Thyroid gland (tissue), 4 donors: ENCODE measurements at places on chromosomes 4 and X.

DNA sequence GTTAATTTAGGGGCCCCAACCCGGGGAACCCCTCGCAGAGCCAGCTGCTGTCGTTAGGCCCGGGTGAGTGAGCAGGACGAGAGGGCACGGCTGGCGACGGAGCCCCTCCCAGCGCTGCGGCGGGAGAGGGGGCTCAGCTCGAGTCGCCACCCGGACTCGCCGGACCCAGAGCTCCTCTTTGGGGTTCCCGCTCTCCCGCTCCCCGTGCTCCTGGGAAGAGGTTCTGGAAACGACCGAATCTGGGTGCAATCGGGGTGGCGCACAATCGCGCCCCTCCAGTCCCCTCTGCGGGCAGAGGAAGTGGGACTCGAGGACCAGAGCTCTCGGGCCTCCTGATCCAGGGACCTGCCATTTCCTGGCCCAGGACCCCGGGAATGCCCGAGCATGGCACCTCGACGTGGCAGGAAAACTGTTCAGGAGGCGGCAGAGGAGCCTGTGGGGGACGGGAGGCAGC lies 37.3 kb upstream of the ARAF start:
- DNase-seq = no peak

GRCh38 chr4:58048491-58048890 lies 938.3 kb upstream of the IGFBP7 start:
- no peak for DNase-seq

- no peak for DNase-seq
These were observed 298.9 kb upstream of the PUDP start for GRCh38 chrX:7446815-7447214.

GRCh38 chrX:50456712-50457484 lies 13.7 kb downstream of the DGKK start:
- DNase-seq = no peak

DNA sequence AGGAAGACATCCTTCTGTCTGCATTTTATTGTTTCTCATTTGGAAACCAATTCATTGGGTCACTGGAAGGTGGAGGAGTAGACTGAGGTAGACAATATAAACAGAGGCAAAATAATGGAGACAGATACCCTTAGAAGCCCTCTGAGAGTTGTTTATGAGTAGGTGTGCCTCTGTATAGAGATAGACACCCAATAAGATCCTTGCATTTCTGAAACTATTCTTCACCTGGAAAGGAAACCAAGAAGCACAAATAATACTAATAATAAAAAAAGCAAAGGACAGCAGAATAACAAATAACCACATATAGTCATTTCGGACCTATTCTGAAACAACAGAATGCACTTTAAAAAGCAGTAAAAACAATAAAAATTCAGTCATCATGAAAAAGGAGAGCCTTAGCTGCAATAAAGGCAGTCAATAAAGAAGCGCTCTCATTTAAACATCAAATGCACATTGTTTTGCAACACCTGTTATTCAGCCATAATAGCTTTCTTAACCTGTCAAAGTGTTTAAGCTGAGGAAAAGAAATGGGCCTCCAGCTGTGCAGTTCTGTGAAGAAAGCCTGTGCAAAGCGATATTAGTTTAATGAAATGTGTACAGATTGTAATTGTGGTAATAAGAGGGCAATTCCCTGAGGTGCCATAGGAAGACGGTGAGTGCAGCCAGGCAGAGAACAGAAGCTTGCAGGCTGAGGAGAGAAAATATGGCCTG lies 904.2 kb downstream of the STPG2 start:
- DNase-seq = no peak

- no peak for DNase-seq
These were observed 64.8 kb downstream of the TSC22D3 start for GRCh38 chrX:107710617-107711391.
